ENCODE measurements at places on chromosomes 11 and 22. TPM values are rescaled to one million over a fixed set of nuclear protein-coding genes. Genes with fewer than 3 reads are reported as not detected.

MS4A3 gene
- total RNA-seq: not detected

SOX6 gene
- 18.4 TPM for total RNA-seq

DNA sequence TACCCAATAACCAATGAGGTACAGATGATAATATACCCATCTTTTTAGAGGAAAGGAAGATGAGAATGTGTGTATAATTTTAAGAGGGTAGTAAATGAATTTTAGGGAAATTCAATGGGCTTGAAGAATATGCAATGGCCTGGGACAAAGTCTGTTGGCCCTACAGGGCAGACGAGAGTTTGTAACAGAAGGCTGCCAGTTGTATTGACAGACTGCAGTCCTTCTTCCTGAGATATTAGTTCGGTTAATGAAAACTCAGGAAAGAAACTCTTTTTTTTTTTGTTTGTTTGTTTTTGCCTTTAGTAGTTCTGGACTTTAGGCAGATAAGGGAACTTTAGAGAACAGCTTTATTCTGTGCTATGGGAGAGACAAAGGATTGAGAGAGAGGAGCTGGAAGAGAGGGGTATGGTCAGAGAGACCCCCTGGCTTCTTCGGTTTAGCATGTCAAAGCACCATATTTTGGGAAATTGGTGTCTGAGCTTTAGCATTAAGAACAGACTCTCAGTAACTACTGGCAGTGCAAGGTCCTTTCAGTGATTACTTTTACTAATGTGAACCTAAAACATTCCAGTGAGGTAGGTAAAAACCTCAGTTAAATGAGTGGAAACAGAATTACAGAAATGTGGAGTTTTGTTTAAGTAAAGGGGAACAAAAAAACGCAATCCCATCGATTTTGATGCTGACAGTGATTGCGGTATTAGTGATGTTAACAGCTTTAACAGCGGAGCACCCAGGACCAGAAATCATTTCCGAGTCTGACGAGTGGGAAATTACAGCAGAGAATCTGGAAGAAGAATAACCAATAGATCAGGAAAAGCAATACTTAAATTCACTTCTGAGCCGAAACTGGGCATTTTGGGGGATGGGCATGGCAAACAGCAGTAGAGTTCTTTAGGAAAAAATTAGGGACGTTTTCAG, 644 bp upstream of the NAALAD2 start:
- DNase-seq: no peak

DNA sequence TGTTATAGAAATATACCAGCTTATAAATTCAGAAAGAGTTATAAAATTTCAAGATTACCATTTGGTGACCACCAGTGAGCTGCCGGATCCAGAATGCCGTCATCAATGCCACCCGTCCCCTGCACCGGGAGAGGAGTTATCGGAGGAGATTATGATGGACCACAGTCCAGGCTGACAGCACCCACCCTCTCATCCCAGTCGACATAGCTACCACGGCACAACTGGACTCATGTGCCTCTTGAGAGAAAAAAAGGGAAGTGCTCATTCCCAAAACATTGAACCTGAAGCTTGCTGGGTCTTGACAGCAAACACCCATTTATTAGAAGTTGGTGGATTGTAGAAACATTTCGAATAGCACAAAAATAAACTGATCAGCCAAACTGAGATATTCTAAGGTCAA, 1331.5 kb downstream of the TBC1D22A start:
- DNase-seq: no peak

DNA sequence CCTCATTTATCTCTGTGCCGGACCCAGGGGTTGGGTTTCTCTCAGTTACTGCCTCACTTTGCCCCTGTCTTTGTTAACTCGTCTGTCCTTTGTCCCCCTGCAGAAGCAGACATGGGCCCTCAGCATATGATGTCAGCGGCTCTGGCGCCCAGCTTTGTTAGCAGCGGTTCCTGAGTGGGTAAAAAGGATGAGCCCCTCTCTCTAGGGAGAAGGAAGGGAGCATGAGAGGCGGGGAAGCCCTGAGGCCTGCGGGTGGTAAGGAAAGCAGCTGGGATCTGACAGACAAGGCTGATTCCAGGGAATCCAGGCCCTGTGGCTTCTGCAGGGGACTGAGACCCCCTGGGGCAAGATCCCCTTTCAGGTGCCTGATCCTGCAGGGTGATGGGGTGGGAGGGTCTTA, 51.7 kb downstream of the MCM5 start:
- no peak for DNase-seq

DNA sequence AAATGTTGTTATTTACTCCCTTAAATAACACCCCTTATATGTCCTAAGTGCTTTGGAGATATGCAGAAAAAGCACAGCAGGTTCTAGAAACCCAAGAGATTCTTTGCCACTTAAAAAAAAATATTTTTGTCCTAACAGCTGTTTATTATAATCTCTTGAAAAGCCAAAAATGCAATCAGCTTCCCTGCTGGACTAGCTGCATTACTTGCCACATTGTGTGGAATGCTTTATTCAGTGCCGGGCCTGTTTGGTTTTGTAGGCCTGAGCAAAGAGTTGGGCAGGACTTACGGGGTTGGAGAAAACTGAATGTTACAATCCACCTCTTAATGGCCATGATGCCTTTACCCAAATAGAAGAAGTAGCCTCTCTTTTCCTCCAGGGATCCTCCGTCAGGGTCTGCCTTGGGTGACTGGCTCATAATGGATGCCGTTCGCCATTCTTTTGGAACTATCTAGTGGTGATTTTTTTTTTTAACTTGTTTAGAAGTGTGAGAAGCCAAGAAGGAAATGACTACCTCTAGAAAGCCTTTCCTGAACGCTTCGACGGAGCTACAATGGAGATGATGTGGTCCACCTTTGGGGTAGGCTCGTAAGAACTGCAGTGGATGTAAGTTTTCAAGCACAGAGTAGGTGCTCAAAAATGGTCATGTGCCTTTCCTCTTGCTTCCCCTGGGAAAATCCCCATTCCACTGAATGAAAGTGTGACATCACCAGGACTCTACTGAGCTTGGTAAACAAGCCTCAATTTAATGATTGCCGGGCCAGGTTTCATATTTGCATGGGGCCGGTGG, 241.3 kb upstream of the NCAM1 start:
- no peak for DNase-seq

C11orf87 gene
- total RNA-seq: not detected

DNA sequence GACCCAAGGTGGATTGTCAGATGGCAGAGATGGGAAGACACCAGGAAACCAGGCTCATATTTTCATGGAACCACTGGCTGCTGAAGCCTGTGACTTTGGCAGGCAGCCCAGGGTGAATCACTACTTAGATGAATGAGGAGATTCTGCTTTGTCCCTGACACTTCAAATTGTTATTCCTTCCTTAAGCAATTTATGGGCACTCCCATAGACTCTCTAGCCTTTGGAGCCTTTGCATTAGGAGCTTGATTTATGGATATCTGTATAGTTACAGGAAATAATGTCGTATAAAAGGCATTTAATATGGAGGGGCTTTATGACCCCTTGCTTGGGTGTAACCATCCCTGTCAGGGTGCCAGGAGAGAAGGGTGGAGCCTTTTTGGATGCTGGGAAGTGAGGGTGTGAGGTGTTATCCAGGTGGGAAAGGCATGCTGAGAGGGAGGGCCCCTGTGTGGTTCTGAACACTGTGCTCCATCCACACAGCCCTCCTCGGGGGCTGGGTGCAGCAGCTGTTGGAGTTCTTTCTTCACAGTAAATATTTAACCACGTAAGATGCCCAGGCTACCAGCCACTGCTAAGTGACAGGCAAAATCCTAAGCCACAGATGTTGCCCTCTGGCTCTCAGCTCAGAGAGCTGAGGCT, 35.3 kb downstream of the IL18 start:
- peak; percentile 36 for DNase-seq

CHRM1 gene
- not detected for total RNA-seq

KCNK4 gene
- not detected for total RNA-seq

DNA sequence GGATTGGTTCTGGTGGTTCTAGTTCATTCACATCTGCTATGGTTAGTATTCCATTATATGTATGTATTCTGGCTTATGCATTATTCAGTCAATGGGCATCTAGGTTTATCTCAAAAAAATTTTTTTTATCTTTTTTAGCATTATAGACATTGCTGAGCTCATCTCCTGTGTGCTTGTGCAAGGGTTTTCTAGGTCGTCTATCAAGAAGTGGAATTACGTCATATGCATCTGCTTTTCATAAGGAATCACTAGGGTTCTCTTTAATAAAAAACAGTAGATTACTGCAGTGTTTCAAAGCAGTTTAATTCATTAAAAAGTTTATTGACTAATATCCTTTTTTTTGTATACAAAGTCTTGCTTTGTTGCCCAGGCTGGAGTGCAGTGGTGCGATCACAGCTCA, 21.3 kb downstream of the TBC1D22A start:
- DNase-seq: no peak

DNA sequence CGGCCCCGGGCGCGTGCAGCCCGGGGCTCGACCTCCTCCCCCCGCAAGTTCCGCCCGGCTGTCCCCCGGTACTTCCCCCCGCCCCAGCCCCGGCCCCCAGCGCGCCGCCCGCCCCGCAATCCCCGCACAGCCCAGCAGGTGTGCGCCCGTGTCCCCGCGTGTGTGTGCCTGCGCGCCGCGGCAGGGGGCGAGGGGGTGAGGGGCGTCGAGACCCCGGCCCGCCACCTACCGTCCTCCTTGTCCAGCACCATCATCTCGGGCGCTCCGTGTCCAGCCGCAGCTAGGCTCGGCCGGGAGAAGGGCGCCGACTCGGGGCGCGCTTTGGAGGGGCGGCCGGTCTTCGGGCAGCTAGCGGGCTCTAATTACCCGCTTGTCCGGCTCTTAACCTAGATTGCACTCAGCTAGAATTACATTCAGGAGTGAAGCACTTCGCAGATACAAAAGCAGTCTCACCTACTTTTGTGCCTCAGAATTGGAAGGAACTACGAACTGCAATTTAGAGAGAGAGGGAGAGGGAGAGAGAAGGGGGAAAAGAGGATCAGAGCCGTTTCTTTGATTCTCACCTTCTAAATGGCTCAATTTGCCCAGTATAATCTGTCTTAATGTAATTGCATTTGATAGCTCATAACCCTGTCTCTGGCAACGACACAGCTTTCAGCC, 439 bp downstream of the LMO1 start:
- DNase-seq: no peak

DMC1 gene
- total RNA-seq: 4.4 TPM

DNA sequence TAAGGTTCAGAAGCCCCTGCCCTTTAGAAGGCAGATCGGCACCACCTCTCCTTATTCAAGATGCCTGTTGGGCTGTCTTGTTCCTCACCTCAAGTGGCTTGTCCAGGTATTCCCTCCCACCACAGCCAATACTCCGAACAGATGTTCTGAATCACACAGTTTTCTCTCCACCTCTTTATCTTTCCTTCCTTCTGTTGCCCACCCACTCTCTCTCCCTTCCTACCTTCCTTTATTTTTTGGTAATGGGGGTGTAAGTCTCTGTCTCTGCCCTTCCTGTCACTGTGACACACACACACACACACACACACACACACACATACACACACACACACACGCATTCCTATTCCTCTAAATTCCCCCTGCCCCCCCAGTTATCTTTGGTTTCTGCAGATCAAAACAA, 8.4 kb downstream of the BEST1 start:
- no peak for DNase-seq

GRCh38 chr11:68966894-68967780, 13.6 kb downstream of the MRGPRD start:
- DNase-seq: no peak

DNA sequence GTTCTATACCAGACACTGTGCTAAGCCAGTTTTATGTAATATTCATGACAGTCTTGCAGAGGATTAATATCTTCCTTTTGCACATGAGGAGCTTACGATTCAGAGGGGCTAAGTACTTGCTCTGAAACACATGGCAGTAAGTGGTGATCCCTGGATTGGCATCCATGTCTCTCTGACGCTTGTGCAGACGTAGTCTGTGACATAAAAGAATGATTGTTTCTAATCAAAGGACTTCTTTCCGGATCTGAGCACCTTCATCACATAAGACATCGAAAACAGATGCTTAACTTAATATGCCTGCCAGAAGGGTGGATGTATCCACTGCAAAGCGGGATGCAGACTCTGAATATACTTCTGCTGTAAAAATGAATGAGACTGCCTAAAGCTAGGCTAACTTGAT, 74.8 kb downstream of the ARHGAP42 start:
- DNase-seq: no peak

- no peak for DNase-seq
Observed at GRCh38 chr22:46119093-46119728, 31.1 kb upstream of the PPARA start.

TPST2 gene
- 11.4 TPM for total RNA-seq

PARVG gene
- not detected for total RNA-seq

CRYBB2 gene
- total RNA-seq: not detected

- DNase-seq: no peak
Observed at GRCh38 chr22:24474649-24475255, 20.4 kb upstream of the UPB1 start.

GRCh38 chr11:66641834-66642233, 3.3 kb downstream of the RBM4 start:
- no peak for DNase-seq

- DNase-seq: no peak
Observed at GRCh38 chr11:8389029-8389996, 125.6 kb upstream of the LMO1 start.

- no peak for DNase-seq
Observed at GRCh38 chr11:27757953-27758352, 57.7 kb upstream of the BDNF start.

GRCh38 chr11:105968021-105968697, 53.9 kb downstream of the MSANTD4 start:
- no peak for DNase-seq

GRCh38 chr22:45518580-45518991, 15.9 kb downstream of the FBLN1 start:
- DNase-seq: no peak

- DNase-seq: no peak
Observed at GRCh38 chr22:49458708-49459099, 369.0 kb downstream of the BRD1 start.

- no peak for DNase-seq
Observed at GRCh38 chr22:29784451-29785361, 17.5 kb downstream of the UQCR10 start.
